ENCODE measurements at places on chromosomes 4 and X.

- no peak for DNase-seq
These were observed 72.1 kb downstream of the MAGEC1 start for GRCh38 chrX:141975839-141976238.

DNA sequence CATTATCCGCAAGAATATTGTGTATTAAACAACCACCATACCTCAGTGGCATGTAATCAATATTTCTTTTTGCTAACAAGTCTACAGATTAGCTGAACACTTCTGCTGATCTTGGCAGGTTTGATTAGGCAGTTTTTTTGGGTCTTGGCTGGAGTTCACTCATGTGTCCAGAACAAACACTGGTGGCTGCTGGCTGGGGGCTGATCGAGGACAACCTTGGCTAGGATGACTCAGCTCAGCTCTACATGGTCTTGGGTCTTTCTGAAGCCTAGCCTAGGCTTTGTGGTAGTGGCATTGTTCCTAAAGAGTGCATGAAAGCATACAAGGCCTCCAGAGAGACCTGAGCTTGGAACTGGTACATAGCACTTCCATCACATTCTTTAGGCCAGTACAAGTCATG is 41.1 kb downstream of the PPEF1 start:
- DNase-seq, result no peak

DNA sequence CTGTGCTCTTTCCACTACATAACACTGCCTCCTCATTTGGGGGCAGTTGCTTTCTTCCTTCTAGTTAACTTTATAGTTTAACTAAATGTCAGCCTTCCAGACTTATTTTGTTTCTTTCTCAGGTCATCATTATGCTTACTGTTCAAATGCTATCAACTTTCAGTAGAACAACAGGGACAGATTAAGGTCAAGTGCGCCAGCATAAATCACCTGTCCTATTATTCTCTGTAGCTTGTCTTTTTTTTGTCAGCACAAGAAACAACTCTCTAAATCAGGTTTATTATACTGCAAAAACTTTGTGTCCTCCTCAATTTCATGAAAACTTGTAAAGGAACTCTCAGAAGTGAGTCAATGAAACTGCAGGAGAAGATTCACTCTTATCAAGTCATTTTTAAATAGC is 19.6 kb downstream of the SPANXA2 start:
- DNase-seq, result no peak

DNA sequence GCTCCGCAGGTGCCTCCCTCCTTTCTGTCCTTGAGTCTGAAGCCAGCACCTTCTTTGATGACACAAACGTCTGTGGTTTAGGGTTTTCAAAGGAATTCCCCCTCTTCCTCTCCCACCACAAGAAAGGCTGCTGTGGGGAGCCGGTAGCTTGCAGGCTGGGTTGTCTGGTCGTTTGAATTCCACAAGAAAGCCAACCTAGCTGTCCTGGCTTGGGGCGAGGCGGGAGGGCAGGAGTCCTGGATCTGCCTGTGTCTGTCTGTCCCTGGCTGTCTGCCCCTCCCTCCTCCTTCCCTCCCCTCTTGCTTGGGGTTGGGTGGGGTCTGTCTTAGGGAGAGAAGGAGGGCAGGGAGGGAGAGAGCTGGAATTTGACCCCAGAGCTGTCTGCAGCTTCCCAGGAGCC is 56.3 kb downstream of the SHROOM2 start:
- DNase-seq, result no peak

DNA sequence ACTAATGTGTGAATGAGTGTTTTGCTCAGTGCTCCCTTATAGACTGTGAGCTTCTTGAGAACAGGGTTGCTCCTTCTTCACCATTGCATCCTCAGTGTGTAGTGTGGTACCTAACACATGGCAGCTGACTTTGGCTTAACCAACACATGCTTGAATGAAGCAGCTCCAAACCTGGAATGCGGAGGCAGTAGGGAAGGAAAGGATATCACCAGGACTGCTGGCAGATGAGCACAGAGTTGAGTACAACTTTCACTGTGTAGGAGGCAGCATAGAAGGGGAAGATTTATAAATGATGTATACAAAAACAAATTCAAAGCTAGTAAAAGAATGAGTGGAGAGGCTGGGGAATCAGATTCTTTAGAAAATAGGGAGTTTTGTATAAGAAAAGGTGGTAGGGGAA is 174.3 kb downstream of the SLIT2 start:
- no peak for DNase-seq

DNA sequence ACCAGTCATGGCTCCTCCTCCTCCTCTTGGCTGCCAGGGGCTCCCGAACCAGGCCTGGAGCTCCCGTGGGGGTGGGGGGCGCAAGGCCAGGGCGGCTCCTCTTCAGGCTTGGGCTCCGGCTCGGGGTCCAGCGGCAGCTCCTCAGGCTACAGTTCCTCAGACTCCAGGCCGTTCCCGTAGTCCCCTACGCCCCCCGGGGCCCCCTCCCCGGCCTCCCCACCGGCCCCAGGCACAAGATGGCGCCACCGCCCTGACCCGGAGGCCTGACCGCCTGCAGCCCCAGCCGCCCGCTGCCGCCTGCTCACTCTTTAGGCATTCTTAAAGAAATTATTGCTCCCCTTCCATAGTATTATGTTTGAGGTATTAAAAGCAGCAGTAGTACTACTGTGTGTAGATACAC is 54.5 kb downstream of the TAF1 start:
- no peak for DNase-seq

DNA sequence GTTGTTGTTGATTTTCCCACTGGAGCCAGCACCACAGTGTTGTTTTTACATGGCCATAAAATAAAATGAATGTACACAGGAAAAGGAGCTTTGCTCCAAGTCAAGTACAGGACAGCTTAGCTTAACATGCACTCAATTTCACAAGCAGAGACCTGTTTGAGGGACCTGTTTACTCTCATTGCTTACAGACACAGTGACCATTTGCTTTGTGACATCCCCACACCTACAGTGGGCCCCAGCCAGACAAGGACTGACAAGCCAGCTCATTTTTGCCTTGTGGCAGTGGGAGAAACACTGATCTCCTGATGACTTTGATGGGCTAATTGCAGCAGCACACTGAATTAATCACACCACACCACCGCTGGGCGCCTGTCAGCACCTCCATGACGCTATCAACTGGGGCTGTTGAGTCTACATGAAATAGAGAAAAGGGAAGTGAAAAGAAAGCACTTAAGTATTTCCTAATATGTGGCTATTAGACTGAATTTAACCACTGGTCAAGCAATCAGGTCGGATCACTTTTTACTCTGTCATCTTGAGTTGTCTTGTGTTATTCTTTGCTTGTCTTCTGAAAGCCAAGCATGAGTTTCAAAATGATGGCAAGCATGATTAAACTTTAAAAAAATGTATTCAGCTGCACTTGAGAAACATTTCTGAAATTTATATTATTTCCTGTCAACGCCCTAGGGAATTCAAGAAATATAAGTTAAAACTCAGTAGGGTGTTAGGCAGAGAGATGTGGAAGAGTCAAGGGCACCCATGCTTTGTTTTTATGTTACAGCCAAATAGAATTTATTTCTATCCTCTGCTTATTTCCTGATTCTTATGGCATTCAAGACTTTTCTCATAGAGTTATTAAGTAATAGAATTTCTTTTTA is 557.7 kb downstream of the RAB28 start:
- no peak for DNase-seq

- no peak for DNase-seq
These were observed 108.6 kb downstream of the DHX15 start for GRCh38 chr4:24475756-24476155.

DNA sequence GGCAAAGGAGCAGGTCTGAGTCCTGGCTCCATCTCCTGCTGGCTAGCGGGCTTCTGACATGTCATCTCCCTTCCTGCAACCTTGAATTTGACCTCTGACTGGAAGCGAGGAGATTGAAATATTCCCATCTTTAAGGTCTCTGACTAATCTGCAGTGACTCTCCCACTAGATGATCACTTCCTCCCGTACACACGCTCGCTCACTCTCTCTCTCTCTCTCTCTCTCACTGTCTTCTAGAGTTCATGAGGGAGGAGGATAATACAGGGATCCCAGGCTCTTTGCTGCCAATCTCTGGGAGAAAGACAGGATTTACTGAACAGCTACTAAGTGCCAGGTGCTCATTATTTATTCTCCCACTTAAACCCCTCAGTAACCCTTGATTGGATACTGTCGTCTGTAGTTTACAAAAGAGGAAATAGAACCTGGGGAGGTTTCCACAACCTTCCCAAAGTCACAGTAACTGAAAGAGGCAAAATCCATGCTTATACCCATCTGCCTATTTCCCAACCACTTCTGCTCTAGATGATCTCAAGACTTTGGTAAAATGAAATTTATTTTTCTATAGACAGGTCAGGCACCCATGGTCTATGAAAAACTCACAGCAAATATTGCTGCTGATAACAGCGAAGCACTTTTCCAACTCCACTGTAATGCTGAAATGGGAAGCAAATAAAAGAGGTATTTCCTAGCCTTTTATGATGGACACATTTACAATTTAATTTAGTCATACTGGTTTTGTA is 193.5 kb upstream of the C1QTNF7 start:
- peak; percentile 34 for DNase-seq

- no peak for DNase-seq
These were observed 1.1 kb downstream of the ZIC3 start for GRCh38 chrX:137566746-137567679.

DNA sequence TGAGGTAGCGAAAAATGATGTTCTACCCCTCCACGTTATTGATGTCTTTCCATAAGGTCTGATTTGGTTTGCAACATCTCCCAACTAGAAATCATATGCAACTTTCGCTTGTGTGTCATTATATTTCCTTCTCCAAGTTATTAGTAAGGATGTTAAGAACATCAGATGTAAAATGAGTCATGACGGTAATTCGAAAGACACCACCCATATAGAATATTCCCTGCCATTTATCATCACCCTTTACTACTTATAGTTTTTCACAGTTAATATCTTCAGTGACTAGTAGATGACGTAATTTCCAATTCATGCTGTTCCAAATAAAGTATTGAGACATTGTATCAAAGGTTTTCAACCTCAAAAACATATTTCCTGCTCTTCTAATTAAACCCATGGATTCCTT is 146.7 kb upstream of the MAP3K15 start:
- DNase-seq, result no peak

- DNase-seq, result no peak
These were observed 229.1 kb downstream of the DCTD start for GRCh38 chr4:182688081-182688480.

- no peak for DNase-seq
These were observed 30.7 kb downstream of the CBR4 start for GRCh38 chr4:168979338-168979737.

- no peak for DNase-seq
These were observed 55.6 kb downstream of the TLL1 start for GRCh38 chr4:165928601-165929000.

DNA sequence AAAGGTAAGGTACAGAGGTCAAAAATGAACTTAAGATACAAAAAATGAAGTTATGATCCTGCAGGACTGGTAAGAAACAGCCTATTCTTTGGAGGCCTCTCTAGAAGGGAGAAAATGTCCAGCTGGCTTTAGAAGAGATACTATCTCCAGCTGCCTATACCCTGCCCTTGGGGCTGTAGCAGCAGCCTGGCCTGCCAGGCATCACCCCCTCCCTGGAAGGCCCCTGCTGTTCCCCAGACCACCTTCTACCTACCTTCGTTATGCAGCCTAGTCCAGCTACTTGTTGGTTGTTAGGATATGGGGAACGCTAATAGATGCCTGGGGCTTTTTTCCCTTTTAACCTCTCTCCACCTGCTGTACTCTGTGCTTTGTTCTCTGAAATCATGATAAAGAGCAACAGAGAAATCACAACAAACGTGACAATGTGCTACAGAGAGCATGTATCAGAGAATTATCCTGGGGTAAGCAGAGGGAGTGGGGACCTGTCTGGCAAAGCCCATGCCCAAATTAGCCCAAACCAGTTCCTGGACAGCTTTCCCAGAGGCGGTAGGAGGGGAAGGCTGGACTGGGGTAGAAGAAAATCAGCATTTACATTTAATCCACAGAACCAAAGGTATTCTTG is 34.5 kb downstream of the FRMD7 start:
- no peak for DNase-seq

DNA sequence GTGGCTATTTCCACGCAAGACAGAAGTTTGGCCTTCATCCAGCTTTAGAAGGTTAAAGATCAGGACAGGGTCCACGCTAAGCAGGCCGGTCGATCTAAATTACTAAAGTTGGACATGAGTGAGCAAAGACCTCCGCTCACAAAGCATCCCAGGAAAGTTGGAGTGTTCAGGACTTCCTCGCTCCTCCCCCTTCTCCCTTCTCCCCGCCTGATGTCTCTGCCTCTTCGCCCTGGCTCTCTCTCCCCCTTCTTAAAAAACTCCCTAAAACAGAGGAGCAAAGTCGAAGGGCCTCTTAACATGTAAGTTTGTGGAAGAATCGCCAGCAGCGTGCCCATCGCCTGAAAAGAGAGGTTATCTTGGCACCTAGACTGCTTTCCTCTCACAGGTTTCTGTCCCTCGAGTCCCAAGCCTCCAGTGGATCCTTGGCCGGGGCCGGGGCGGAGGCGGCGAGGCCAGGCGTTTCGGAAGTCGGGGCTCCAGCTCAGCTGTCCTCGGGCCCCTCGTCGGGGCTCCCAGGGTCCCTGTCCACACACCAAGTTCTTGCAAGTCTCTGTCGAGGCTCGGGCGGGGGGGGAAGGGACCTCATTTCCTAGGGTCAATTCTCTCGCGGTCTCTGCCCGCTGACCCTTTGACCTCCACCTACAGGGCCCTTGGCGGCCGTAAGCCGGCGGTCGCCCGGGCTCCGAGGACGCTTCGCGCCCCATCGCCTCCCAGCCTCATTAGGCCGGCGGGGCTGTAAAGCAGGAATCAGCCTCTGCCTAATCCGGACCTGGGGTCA is 7.6 kb downstream of the ZIC3 start:
- DNase-seq, result no peak

Measured in inflammatory macrophage (primary cell).